Testis (tissue), 5 donors: ENCODE measurements at places on chromosomes 7 and 10. TPM values are rescaled to one million over a fixed set of nuclear protein-coding genes. Genes with fewer than 3 reads are reported as not detected.

DNA sequence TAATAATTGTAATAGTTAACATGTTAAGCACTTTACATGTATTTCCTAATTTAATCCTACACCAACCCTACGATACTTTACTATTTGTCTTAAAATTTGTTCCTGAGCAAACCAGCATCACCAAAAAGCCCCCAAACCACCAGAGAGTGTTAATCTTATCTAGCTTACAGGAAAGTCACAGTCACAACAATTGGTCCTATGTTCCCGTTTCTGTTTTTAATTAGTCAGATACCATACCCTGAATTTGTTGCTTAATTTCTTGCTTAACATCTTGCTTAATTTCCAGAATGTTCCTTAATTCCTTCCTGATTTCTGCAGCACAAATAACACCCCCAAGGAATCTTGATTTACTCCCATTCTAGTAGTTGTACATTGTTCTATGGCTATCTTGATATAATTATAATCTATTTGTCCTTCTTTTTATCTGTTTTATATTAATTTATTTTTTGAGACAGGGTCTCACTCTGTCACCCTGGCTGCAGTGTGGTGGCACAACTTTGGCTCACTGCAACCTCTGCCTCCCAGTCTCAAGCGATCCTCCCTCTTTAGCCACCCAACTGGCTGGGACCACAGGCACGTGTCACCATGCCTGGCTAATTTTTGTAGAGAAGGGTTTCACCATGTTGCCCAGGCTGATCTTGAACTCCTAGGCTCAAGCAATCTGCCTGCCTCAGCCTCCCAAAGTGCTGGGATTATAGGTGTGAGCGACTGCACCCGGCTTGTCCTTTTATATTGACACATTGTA is 6.6 kb upstream of the PDSS1 start:
- DNase-seq = no peak
- H3K36me3 ChIP-seq = no peaks in the 10 kb centered on the region
- H3K27ac ChIP-seq = no peak overlapping the region
- no peak overlapping the region for H3K4me3 ChIP-seq
- no peaks in the 10 kb centered on the region for H3K27me3 ChIP-seq
- no peaks in the 10 kb centered on the region for H3K4me1 ChIP-seq

- H3K4me3 ChIP-seq = no peak overlapping the region
- DNase-seq = no peak
- no peaks in the 10 kb centered on the region for H3K36me3 ChIP-seq
- no peak overlapping the region for H3K27ac ChIP-seq
- no peaks in the 10 kb centered on the region for H3K27me3 ChIP-seq
Observed at GRCh38 chr10:125662584-125662983, 20.4 kb downstream of the TEX36 start.

- peak; percentile 37 for DNase-seq
- peak overlapping the region; percentile 5 for H3K4me3 ChIP-seq
- peaks cover 11% of the 10 kb centered on the region for H3K4me1 ChIP-seq
- no peaks in the 10 kb centered on the region for H3K36me3 ChIP-seq
- H3K27ac ChIP-seq = no peak overlapping the region
- no peaks in the 10 kb centered on the region for H3K27me3 ChIP-seq
Observed at GRCh38 chr7:25894002-25894901, 257.7 kb upstream of the NFE2L3 start.

DNA sequence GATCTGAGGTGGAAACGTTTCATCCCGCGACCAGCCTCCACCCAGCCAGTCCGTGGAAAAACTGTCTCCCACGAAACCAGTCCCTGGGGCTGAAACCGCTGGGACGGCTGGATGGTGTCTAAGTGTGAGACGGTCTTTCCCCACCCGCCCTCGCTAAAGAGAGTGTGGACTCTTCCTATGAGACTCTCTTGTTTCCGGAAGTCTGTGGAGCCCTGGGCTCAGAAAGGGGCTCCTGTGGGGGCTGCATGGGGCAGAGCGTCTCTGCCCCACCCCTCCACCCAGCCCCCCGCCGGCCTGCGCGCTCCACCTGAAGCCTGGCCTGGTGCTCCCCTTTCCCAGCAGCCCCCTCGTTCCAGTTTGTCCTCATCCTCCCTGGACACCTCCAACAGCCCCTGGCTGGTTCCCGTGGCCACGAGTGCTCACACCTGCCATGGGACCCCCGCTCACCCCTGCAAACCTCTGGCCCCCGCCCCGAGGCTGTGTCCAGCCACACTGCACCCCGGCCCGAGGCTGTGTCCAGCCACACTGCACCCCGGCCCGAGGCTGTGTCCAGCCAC is 28.7 kb downstream of the CFAP46 start:
- H3K27ac ChIP-seq = no peak overlapping the region
- no peak for DNase-seq
- no peaks in the 10 kb centered on the region for H3K4me1 ChIP-seq
- no peaks in the 10 kb centered on the region for H3K36me3 ChIP-seq

DNA sequence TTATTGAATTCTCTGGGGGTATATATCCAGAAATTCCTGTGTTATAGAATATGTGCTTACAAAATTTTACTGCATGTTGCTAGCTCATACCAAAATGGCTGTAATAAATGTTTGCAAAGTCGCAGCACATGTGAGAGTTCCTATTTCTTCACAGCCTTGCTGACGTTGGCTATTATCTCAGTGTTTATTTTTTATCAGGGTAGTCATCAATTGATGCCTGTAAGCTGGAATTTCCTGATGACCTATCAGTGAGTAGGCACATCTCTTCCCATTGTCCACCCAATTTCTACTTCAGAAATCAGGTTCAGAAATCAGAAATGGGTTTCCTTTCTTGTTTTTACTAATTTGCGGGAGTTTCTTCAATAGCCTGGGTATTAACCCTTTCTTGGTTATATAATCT is 268.1 kb upstream of the FZD8 start:
- no peak for DNase-seq
- H3K27me3 ChIP-seq = no peaks in the 10 kb centered on the region
- H3K36me3 ChIP-seq = no peaks in the 10 kb centered on the region
- no peak overlapping the region for H3K4me3 ChIP-seq
- H3K4me1 ChIP-seq = peaks cover 8% of the 10 kb centered on the region
- H3K27ac ChIP-seq = no peak overlapping the region

DNA sequence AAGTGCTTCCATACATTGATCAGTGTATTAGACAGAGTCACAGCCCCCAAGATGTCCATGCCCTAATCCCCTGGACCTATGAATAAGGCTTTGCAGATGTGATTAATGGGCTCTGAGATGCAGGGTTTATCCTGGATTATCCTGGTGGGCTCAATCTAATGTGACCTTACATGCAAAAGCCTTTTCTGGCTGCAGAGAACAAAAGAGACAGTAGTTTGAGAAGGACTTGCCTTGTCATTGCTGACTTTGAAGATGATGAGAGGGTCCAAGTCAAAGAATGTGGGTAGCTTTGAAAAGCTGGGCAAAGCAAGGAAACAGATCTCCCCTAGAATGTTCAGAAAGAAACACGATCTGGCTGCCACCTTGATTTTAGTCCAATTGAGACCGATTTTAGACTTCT is 238.7 kb downstream of the CCSER2 start:
- no peak overlapping the region for H3K27ac ChIP-seq
- DNase-seq = no peak
- H3K4me1 ChIP-seq = no peaks in the 10 kb centered on the region
- no peaks in the 10 kb centered on the region for H3K36me3 ChIP-seq
- no peaks in the 10 kb centered on the region for H3K27me3 ChIP-seq
- H3K4me3 ChIP-seq = no peak overlapping the region

- H3K4me1 ChIP-seq = no peaks in the 10 kb centered on the region
- no peaks in the 10 kb centered on the region for H3K36me3 ChIP-seq
- no peak overlapping the region for H3K27ac ChIP-seq
- DNase-seq = no peak
- no peak overlapping the region for H3K4me3 ChIP-seq
- H3K27me3 ChIP-seq = no peaks in the 10 kb centered on the region
Observed at GRCh38 chr10:50909334-50910014, 24.0 kb upstream of the A1CF start.

- no peaks in the 10 kb centered on the region for H3K4me1 ChIP-seq
- no peak overlapping the region for H3K27ac ChIP-seq
- H3K27me3 ChIP-seq = no peaks in the 10 kb centered on the region
- DNase-seq = no peak
- no peaks in the 10 kb centered on the region for H3K36me3 ChIP-seq
- no peak overlapping the region for H3K4me3 ChIP-seq
Observed at GRCh38 chr10:4353059-4353655, 472.9 kb upstream of the AKR1E2 start.

GRCh38 chr7:10908600-10908999 is 65.1 kb upstream of the PHF14 start:
- no peak overlapping the region for H3K27ac ChIP-seq
- H3K4me3 ChIP-seq = no peak overlapping the region
- no peak for DNase-seq

DNA sequence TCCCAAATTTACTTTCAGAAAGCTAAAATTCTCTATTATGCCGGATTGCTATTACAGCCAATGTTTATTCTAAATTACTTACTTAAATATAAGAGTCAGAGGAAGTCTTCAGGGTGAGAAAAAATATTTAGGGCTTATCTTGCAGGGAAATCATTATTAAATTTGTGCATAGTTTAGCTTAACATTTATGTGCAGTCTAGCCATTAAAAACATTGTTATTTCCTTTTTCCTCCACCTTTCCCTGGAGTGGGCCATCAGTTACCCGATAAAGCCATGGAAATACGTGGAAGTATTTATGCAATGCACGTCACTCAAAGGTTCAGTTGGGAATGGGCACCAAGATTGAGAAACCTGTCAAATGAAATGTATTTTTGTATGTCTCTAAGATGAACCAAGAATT is 9.5 kb upstream of the TAS2R60 start:
- no peaks in the 10 kb centered on the region for H3K36me3 ChIP-seq
- H3K4me1 ChIP-seq = no peaks in the 10 kb centered on the region
- H3K4me3 ChIP-seq = no peak overlapping the region
- no peak for DNase-seq
- no peaks in the 10 kb centered on the region for H3K27me3 ChIP-seq
- H3K27ac ChIP-seq = no peak overlapping the region

GRCh38 chr10:32065856-32066255 is 9.6 kb upstream of the KIF5B start:
- H3K27ac ChIP-seq = no peak overlapping the region
- H3K27me3 ChIP-seq = no peaks in the 10 kb centered on the region
- no peak for DNase-seq
- no peaks in the 10 kb centered on the region for H3K36me3 ChIP-seq

GRCh38 chr10:77628906-77629730 is 8.5 kb downstream of the KCNMA1 start:
- H3K36me3 ChIP-seq = no peaks in the 10 kb centered on the region
- no peaks in the 10 kb centered on the region for H3K4me1 ChIP-seq
- no peak overlapping the region for H3K27ac ChIP-seq
- no peak for DNase-seq
- no peak overlapping the region for H3K4me3 ChIP-seq

DNA sequence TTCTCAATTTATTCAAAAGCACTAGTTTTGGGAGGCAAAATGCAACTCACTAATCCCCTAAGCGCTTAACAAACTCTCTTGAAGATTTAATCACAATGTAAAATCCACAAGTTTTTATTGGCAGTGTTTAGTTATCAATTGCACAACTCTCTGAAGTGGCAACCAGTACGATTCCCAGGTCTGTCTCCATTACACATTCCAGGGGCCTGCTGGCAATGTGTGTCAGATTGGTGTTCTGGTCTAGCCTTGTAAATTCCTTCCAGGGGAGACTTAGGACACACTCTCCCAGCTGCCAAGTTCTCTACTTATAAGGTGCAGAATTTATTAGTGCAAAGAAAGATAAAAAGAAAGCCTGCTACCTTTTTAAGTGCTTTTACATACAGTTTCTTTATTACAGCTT is 164.7 kb upstream of the HPS1 start:
- H3K36me3 ChIP-seq = no peaks in the 10 kb centered on the region
- H3K27ac ChIP-seq = no peak overlapping the region
- H3K4me3 ChIP-seq = no peak overlapping the region
- DNase-seq = no peak
- H3K4me1 ChIP-seq = no peaks in the 10 kb centered on the region
- no peaks in the 10 kb centered on the region for H3K27me3 ChIP-seq

DNA sequence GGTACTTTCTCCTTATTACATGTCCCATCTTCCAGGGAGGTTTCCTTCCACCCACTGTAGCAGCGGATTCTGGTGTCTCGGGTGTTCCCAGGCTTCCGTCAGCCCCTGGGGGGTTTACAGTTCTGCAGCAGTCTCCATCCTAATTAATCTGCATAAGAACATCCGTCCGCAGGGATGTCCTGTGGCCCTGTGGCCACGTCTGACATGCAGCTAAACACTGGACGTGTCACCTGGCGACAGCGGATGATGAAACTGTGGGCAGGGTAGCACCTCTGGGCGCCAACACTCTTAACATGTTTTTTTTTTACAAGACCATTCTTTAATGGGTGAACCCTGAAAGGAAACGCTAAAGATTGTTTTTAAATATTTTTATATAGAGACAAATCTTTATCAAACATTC is 58.2 kb downstream of the DIP2C start:
- no peaks in the 10 kb centered on the region for H3K27me3 ChIP-seq
- no peaks in the 10 kb centered on the region for H3K36me3 ChIP-seq
- no peak overlapping the region for H3K27ac ChIP-seq
- peaks cover 10% of the 10 kb centered on the region for H3K4me1 ChIP-seq
- no peak for DNase-seq

GRCh38 chr10:113843972-113844485 is 9.9 kb downstream of the DCLRE1A start:
- DNase-seq = no peak
- H3K4me3 ChIP-seq = no peak overlapping the region

DNA sequence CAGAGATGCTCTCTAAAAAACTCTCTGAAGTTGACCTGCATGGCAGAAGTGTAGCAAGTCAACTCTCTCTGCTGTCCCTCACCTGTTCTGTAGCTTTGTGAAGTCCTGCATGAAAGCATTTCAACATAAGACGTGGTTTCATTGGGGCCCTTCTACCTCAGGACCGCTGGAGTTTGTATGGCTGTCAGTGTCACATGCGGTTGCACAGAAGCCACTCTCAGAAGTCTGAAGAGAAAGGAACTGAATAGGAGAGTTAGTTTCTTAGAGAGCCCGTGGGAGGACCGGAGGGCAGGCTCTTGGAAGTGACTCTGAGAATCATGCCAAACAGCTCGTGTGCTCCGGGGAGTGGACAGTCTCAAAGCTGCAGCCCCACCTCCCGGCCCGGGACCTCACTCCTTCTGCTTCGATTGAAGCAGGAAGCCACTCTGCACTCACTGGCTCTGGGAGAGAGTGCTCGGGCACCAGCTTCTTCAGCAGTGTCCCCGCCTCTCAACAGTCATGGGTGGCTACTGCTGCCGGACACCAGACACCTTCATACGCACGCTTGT is 486.7 kb downstream of the SDK1 start:
- H3K4me1 ChIP-seq = no peaks in the 10 kb centered on the region
- no peaks in the 10 kb centered on the region for H3K27me3 ChIP-seq
- no peak overlapping the region for H3K27ac ChIP-seq
- DNase-seq = no peak
- no peaks in the 10 kb centered on the region for H3K36me3 ChIP-seq

GRCh38 chr10:101297901-101298486 is 56.0 kb upstream of the BTRC start:
- no peak overlapping the region for H3K27ac ChIP-seq
- no peaks in the 10 kb centered on the region for H3K36me3 ChIP-seq
- H3K4me1 ChIP-seq = peaks cover 4% of the 10 kb centered on the region
- no peaks in the 10 kb centered on the region for H3K27me3 ChIP-seq
- peak; percentile 83 for DNase-seq

GRCh38 chr10:110137142-110137545 is 70.3 kb upstream of the MXI1 start:
- H3K4me1 ChIP-seq = peaks cover 5% of the 10 kb centered on the region
- H3K27ac ChIP-seq = no peak overlapping the region
- DNase-seq = no peak
- no peaks in the 10 kb centered on the region for H3K36me3 ChIP-seq
- no peaks in the 10 kb centered on the region for H3K27me3 ChIP-seq
- H3K4me3 ChIP-seq = no peak overlapping the region

The PNLIP gene
- polyA plus RNA-seq = not detected

The FAM25C gene
- not detected for polyA plus RNA-seq

The AKR1C4 gene
- polyA plus RNA-seq = 1.9 TPM

The OGDHL gene
- 6.4 TPM for polyA plus RNA-seq

The SH2B2 gene
- 4.6 TPM for polyA plus RNA-seq

The ASAH2 gene
- 5.5 TPM for polyA plus RNA-seq

The HYAL4 gene
- 2.4 TPM for polyA plus RNA-seq

The VSTM2A gene
- polyA plus RNA-seq = 1.6 TPM
